Thymus (tissue), 14 donors: ENCODE measurements at places on chromosomes 12 and 14. TPM values are rescaled to one million over a fixed set of nuclear protein-coding genes. Genes with fewer than 3 reads are reported as not detected.

Gene DTX1
- 4.4 TPM for total RNA-seq

Gene ADAM20
- 0.14 TPM for total RNA-seq

Gene SYCP3
- 0.76 TPM for total RNA-seq

Gene KRT79
- 1.0 TPM for total RNA-seq

Gene ZNF268
- total RNA-seq = 17.5 TPM

Gene ARHGAP9
- 71.1 TPM for total RNA-seq

Gene RILPL2
- 3.9 TPM for total RNA-seq

Gene RNASE3
- 26.7 TPM for total RNA-seq

Gene CCDC184
- total RNA-seq = 0.05 TPM

Gene NRXN3
- 3.7 TPM for total RNA-seq

Gene KSR2
- 0.09 TPM for total RNA-seq

Gene EGLN3
- total RNA-seq = 14.5 TPM

Gene TAS2R42
- 0.09 TPM for total RNA-seq

Gene FITM1
- total RNA-seq = 0.80 TPM

Gene PPP1R1A
- total RNA-seq = 0.09 TPM

Gene A2M
- 57.7 TPM for total RNA-seq

Gene KCNK13
- 1.1 TPM for total RNA-seq

DNA sequence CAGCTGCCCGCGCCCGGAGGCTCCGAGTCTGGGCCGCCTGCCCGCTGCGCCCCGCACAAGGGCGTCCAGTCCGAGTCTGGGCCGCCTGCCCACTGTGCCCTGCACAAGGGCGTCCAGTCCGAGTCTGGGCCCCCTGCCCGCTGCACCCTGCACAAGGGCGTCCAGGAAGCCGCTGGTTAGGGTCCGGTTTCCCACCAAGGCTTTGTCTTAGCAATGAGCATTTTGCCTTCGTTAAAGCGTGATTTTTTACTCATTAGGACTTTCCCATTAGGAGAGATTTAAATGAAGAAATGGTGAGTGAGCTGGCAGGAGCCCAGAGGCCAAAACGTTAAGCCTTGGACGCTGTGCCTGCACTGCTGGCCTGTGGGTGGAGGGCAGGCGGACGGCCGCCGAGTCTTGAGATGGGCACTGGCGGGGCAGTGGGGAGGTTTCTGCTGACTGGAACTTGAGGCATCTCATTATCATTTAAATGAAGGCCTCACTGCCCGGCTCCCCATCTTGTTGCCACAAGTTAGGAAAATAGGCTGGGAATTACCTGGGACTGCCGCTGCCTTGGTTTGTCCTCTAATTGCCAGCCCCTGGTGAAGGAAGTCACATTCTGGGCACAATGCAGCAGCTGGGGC lies 36.0 kb downstream of the FBRSL1 start:
- H3K36me3 ChIP-seq = peaks cover 10% of the 10 kb centered on the region
- H3K27ac ChIP-seq = no peak overlapping the region
- H3K4me3 ChIP-seq = no peak overlapping the region
- DNase-seq = no peak
- H3K27me3 ChIP-seq = no peaks in the 10 kb centered on the region
- peaks cover 52% of the 10 kb centered on the region for H3K4me1 ChIP-seq

GRCh38 chr12:14901228-14901562 lies 15.5 kb upstream of the MGP start:
- no peaks in the 10 kb centered on the region for H3K4me1 ChIP-seq
- H3K4me3 ChIP-seq = no peak overlapping the region
- no peaks in the 10 kb centered on the region for H3K36me3 ChIP-seq
- no peak for DNase-seq
- H3K27ac ChIP-seq = no peak overlapping the region

- no peak overlapping the region for H3K4me3 ChIP-seq
- no peak overlapping the region for H3K27ac ChIP-seq
- no peaks in the 10 kb centered on the region for H3K27me3 ChIP-seq
- DNase-seq = no peak
- H3K36me3 ChIP-seq = peaks cover 73% of the 10 kb centered on the region
Observed at GRCh38 chr14:73732006-73732405, 17.8 kb upstream of the PNMA1 start.

GRCh38 chr12:6262211-6262610 lies 48.3 kb upstream of the PLEKHG6 start:
- H3K27me3 ChIP-seq = no peaks in the 10 kb centered on the region
- no peak for DNase-seq
- H3K4me1 ChIP-seq = peaks cover 16% of the 10 kb centered on the region
- peak overlapping the region; percentile 79 for H3K27ac ChIP-seq
- H3K36me3 ChIP-seq = no peaks in the 10 kb centered on the region

GRCh38 chr12:89544022-89544421 lies 18.2 kb upstream of the POC1B start:
- no peak for DNase-seq
- H3K27ac ChIP-seq = no peak overlapping the region
- H3K36me3 ChIP-seq = no peaks in the 10 kb centered on the region
- H3K4me3 ChIP-seq = no peak overlapping the region
- no peaks in the 10 kb centered on the region for H3K27me3 ChIP-seq

- no peak overlapping the region for H3K4me3 ChIP-seq
- no peak overlapping the region for H3K27ac ChIP-seq
- no peaks in the 10 kb centered on the region for H3K27me3 ChIP-seq
- no peaks in the 10 kb centered on the region for H3K4me1 ChIP-seq
Observed at GRCh38 chr12:41684997-41685396, 459.7 kb downstream of the GXYLT1 start.

GRCh38 chr14:100862277-100862676 lies 36.4 kb downstream of the MEG3 start:
- H3K36me3 ChIP-seq = no peaks in the 10 kb centered on the region
- DNase-seq = no peak
- H3K27me3 ChIP-seq = no peaks in the 10 kb centered on the region
- H3K4me3 ChIP-seq = no peak overlapping the region

DNA sequence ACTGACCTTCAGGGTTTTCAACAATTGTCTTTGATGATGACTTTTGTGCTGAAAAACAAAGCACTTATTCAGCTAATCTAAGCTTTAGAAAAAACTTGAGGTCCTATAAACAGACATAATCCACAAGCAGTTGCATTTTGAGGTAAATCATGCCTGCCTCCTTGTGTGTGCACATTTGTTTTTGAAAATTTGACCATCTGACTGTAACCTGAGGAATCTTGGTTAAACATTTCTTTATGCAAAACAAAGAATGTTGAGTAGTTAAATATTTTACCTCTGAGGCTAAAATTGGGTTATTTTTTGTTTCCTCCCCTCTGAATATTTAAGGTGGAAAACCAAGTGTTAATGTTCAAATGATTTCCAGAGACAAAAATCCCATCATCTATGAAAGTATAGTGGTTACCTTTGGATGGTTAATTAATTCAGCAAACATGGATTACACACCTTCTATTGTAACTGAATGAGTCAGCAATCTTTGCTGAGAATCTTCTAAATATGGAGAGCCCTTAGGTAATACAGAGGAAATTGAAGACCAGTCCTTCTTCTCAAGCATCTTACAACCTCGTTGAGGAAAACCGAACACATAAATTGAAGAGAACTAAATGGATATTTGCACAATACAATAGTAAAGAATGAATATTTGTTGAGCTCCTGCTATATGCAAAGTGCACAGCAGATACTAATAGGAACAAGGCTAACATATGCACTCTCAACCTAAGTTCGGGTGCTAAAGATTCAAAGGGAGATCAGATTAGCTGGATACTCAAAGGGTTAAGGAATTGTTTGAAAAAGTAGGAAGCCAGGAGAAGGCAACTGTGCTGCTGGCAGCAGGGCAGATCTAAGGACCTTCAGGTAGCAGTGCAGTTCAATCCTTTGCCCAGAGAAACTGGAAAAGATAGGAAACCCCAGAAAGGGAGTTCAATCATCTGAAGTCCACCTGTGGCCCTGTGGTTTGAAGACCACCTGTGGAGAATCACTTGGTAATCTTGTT lies 115.2 kb downstream of the BMP4 start:
- DNase-seq = no peak
- no peaks in the 10 kb centered on the region for H3K36me3 ChIP-seq
- no peak overlapping the region for H3K27ac ChIP-seq
- H3K4me3 ChIP-seq = no peak overlapping the region
- no peaks in the 10 kb centered on the region for H3K27me3 ChIP-seq

DNA sequence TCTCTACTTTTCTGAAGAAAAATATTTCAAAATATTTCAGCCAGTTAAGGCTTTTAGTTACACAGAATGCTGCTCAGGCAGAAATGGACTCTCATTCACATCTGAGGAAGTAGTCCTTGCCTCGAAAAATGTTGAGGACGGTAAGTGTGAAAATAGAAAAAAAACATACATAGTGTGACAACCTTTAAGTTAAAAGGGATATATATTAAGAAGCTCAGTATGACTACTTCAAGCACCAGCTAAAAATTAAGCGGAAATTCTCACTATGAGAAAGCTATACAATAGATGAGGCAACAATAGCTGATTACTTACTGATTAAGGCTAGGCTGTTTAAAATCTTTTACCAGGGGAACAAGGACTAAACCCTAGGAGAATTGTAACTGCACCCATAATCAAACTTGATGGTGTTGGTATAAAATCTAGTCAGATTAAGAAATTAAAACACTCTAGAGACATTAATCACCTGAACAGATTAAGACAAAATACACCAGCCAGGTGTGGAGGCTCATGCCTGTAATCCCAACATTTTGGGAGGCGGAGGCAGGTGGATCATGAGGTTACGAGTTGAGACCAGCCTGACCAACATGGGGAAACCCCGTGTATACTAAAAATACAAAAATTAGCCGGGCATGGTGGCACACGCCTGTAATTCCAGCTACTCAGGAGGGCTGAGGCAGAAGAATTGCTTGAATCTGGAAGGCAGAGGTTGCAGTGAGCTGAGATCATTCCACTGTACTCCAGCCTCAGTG lies 53.9 kb downstream of the HNRNPC start:
- DNase-seq = no peak
- peaks cover 89% of the 10 kb centered on the region for H3K36me3 ChIP-seq
- H3K27ac ChIP-seq = peak overlapping the region; percentile 59
- no peak overlapping the region for H3K4me3 ChIP-seq
- H3K4me1 ChIP-seq = peaks cover 3% of the 10 kb centered on the region

GRCh38 chr12:48001505-48002413 lies 2.5 kb downstream of the COL2A1 start:
- H3K4me3 ChIP-seq = no peak overlapping the region
- peaks cover 7% of the 10 kb centered on the region for H3K4me1 ChIP-seq
- no peaks in the 10 kb centered on the region for H3K36me3 ChIP-seq
- no peak for DNase-seq
- H3K27me3 ChIP-seq = peaks cover 73% of the 10 kb centered on the region

DNA sequence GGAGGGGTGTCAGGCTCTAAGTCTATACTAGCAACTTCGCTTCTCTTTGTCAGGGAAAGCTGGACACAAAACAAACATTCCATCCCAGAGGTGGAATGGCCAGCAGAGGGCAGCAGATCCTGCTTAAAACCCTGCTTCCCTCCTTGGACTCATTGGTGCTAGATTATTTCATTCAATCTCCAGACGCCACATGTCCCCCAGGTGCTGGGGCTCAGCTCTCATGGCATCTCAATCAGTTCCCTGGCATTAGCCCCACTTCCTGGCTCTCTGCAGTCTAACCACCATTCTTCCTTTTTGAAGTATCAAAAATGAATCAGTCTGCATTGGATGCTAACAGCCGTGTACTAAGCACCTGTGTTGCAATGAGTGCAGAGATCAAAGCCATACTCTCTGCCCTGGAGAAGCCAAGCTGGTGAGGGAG lies 8.1 kb upstream of the PPP1R1A start:
- DNase-seq = peak; percentile 58
- no peak overlapping the region for H3K27ac ChIP-seq
- no peaks in the 10 kb centered on the region for H3K36me3 ChIP-seq
- no peak overlapping the region for H3K4me3 ChIP-seq

DNA sequence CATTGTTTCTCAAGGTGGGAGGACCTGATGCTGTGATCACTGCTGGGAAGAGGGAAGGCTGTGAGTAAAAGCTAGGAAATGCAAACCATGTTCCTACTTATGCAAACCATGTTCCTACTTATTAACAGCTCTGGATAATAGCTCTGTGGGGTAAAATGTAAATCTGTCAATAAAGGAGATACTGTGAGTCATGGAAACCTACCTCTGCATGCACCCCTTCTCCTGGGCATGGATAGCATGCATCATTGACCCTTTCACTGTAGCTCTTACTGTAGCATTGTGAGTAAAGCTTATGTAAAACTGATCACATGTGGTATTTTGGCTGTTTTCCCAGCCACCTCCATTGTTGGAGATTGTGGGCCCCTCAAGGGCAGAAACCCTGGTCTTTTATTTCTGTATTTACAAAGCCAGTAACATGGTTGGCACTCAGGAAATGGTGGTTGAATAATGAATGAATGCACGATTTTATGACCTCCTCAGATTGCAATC lies 253.7 kb downstream of the GRIN2B start:
- DNase-seq = no peak
- H3K27ac ChIP-seq = no peak overlapping the region
- no peaks in the 10 kb centered on the region for H3K27me3 ChIP-seq

- H3K4me3 ChIP-seq = no peak overlapping the region
- no peaks in the 10 kb centered on the region for H3K36me3 ChIP-seq
- no peaks in the 10 kb centered on the region for H3K4me1 ChIP-seq
- no peaks in the 10 kb centered on the region for H3K27me3 ChIP-seq
- no peak for DNase-seq
- no peak overlapping the region for H3K27ac ChIP-seq
Observed at GRCh38 chr12:30859226-30859625, 67.3 kb upstream of the TSPAN11 start.

DNA sequence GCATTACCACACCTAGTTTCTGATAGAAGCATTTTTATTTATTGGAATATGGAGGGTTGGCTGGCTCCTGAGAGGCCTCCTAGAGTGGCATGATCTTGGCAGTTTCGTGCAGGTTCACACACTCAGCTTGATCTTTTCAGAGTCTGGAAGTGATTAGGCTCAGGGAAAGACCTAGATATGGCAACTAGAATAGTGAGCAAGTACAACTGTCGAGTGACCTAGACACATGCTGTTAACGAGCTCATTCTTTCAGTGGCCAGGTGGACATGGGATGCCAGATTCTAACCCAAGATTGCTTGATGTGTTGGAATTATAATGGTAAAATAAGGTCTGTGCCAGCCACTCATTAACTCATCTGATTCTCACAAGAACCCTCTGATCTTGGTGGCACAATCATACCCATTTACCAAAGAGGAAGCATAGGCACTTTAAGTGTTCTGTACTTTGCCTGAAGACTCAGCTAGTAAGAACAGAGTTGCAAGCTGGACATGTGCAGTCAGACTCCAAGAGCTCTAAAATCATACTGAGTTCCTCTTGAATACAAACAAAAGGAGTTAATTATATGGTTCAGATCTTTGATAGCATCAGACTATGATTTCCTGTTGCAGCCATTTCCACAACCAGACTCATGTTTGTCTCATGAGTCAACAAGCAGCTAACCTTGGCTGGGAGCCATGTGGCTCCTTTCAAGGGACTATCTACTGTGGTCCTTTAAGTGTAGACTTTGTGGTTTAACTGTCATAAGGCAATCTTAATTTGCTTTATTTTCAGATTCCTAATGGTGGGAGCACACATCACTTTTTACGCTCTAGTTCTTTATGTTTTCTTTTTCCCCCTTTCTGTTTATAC lies 144.2 kb downstream of the PLEKHA5 start:
- H3K36me3 ChIP-seq = peaks cover 3% of the 10 kb centered on the region
- H3K4me3 ChIP-seq = no peak overlapping the region

GRCh38 chr12:56591961-56592360 lies 38.2 kb downstream of the BAZ2A start:
- peaks cover 25% of the 10 kb centered on the region for H3K36me3 ChIP-seq
- DNase-seq = no peak
- H3K4me1 ChIP-seq = peaks cover 11% of the 10 kb centered on the region
- no peak overlapping the region for H3K4me3 ChIP-seq
